Hematopoietic multipotent progenitor cell treated with erythropoietin and hydrocortisone succinate and interleukin-3 and kit ligand, for 6 days (in vitro differentiated cells): ENCODE measurements at places on chromosomes 16 and 17.

GRCh38 chr16:57603115-57604024 is 25.1 kb upstream of the ADGRG1 start:
- DNase-seq, result peak; percentile 46

DNA sequence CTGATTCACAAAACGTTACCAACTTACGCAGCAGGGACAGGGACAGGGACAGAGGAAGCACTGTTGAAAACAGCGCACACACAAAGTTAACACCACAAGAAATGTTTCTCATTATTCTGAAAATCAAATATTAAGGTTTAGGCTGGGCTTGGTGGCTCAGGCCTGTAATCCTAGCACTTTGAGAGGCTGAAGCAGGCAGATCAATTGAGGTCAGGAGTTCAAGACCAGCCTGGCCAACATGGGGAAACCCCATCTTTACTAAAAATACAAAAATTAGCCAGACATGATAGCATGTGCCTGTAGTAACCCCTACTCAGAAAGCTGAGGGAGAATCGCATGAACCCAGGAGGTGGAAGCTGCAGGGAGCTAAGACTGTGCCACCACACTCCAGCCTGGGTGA is 4.2 kb downstream of the CYTH1 start:
- no peak for DNase-seq

DNA sequence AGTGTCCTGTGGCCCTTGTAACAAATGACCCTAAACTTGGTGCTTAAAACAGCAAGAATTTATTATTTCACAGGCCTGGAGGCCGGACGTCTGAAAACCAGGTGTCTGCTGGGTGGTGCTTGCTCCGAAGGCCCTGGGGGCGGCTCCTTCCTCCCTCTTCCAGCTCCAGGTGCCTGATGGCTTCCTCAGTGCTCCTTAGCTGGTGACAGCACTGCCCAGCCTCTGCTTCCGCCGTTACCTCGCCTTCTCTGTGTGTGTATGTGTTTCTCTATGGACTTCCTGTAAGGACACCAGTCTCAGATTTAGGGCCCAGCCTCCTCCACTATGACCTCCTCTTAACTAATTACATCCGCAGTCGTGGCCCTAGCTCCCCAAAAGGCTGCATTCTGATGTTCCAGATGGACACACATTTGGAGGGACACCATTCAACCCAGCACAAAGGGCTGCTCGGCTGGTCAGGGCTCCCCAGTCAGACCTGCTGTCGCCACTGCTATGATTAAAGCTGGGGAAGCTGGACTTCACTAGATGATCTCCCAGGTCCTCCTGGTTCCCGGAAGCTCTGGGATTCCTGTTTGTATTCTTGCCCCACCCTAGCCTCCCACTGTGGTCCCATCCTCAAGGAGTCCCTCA is 172.8 kb downstream of the IRF8 start:
- no peak for DNase-seq

GRCh38 chr17:19717411-19717908 is 1.1 kb upstream of the SLC47A2 start:
- DNase-seq, result no peak

DNA sequence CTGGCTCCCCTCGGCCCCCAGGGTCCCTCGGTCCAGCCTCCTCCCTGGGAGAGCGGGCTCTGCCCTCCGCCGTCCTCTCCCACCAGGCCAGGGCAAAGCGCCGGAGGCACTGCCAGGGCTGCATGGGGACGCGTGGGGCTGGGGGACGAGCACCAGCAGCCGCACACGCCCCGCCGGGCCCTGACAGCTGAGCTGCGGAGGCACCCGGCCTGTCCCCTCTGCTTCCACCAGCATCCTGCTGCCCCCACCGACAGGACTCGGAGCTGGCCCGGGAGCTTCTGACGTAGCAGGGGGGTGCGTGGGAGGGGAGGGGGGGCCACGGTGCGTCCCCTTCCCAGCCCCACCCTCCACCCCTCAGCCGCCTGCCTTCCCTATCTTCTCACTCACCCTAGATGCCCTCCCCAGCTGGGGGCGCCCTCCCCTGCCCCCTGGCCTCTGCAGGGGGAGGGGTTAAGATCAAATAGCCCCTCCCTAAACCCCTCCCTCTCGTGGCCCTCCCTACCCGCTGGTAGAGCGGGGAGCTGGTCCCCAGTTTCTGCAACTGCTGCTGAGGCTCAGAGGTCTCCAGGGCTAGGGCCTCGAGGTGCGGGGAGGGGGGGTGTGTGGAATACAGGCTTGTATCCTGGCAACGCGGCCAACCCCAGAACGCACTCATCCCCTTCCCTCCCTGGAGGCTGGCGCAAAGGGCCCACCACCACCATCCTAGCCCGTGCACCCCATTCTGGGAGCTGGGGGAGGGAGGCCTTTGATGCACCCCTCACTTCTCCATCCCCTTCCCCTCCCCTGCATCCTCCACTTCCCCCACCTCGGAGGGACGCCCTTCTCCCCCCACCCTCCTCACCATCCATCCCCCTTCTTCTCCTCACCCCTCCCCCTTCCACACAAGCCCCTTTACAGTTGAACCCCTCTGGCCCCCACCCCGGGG is 1.0 kb downstream of the SRCIN1 start:
- peak; percentile 48 for DNase-seq

- DNase-seq, result no peak
Observed at GRCh38 chr17:9329251-9329921, 246.2 kb downstream of the STX8 start.

DNA sequence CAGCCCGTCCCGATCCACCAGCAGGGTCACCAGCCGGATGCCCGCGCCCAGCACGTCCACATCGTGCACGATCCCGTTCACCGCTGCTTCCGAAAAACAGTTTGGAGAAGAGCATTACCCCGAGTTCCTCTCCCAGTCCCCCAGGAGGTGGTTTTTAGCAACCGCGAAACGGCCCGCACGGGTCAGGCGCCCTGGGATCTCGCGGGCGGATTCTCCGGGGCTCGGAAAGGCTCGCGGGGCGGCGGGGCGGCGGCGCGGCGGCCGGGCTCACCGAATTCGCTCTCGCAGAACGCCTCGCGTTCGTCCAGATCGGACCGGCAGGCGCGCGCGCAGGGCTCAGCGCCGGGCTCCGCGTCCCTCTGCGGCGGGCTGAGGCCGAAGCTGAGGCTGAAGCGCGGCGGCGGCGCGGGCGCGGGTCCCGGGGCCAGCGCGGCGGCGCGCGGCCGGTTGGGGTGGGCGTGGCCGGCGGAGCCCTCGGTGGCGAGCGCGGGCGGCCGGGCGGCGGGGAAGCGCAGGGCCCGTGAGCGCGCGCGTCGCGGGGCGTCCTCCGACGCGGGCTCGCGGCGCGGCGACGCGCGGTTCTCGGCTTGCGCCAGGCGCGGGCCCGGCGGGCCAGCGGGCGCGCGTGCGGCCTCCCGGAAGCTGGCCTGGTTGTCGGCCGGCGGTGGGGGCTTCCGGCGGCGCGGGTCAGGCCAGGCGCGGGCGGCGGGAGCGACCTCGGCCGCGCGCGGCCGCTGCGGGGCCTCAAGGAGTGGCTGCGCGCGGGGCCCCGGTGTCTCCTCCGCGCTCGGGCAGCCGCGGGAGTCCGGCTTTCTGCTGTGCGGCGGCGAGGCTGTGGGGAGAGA is 2.9 kb downstream of the C17orf58 start:
- peak; percentile 89 for DNase-seq

- DNase-seq, result no peak
Observed at GRCh38 chr17:8800656-8801055, 1.5 kb upstream of the MFSD6L start.

GRCh38 chr17:82782657-82783207 is 30.9 kb downstream of the TBCD start:
- no peak for DNase-seq

- DNase-seq, result peak; percentile 50
Observed at GRCh38 chr16:53131363-53132071, 76.7 kb downstream of the CHD9 start.

- no peak for DNase-seq
Observed at GRCh38 chr17:7572338-7572587, 7.2 kb upstream of the CD68 start.

DNA sequence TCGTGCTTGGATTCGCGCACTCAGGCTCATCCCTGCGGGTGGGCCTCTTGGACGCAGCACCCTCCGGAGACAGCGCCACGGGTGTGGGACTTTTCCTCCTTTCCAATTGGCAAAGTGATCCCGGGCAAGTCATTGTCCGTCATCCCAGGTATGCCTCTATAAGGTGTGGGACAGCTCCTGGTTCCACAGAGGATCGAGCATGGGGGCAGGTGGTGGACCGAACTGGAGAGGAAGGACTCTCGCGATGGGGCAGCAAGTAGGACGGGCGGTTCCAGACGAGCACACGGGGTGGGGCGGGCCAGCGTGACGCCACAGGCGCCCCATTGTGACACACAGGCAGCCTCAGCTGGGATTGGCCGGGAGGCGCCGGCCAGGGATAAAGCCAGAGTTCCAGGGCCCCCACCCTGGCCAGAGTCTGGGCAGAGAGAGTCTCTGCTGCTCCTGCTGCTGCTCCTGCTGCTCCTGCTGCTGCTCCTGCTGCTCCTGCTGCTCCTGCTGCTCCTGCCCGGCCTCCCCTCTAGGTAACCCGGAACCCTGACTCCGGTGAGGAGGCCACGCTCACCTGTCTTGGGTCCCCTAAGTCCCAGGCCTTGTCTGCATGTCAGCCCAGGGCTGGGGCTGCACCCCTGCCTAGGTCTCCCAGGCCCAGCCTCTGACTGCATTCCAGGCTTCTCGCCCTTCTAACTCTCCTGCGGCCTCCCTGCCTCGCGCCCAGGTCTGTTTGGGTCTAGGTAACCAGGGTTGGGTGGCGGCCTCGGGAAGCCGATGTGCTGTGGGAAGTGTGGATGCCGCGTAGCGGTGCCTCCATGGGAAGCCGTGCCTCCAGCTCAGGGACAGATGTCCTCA is 38.5 kb upstream of the SLC47A1 start:
- DNase-seq, result no peak

GRCh38 chr16:81259916-81260315 is 21.4 kb downstream of the BCO1 start:
- DNase-seq, result no peak

DNA sequence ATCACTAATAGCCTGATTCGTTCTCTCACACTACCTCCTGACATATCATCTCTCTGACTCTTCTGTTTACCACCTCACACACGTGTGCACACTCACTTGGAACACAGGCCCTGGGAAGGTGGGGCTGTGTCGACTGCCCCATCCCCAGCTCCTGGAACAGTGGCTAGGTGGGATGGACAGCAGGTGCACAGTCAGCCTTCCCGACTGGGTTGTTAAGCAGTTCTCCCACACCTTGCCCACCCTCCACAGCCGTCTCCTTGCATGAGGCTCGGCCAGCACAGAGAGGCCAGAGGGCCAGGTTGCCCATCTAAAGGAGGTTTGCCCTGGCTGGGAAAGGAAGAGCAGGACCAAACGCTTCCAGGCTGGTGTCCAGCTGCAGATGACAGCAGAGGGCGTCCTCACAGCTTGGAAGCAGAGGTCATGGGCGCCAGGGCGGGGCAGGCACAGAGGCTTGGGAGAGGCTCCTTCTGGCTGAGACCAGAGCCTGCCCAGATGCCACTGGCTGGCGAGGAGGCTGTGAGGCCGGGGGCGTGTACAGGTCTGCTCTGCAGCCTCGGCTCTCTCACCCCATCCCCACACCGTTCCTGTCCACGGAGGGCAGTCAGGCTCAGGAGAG is 92.8 kb downstream of the AMFR start:
- peak; percentile 63 for DNase-seq
